ENCODE measurements at places on chromosomes 3 and 15. TPM values are rescaled to one million over a fixed set of nuclear protein-coding genes. Genes with fewer than 3 reads are reported as not detected.

SLC22A13 gene
- 0.12 TPM for total RNA-seq

DNA sequence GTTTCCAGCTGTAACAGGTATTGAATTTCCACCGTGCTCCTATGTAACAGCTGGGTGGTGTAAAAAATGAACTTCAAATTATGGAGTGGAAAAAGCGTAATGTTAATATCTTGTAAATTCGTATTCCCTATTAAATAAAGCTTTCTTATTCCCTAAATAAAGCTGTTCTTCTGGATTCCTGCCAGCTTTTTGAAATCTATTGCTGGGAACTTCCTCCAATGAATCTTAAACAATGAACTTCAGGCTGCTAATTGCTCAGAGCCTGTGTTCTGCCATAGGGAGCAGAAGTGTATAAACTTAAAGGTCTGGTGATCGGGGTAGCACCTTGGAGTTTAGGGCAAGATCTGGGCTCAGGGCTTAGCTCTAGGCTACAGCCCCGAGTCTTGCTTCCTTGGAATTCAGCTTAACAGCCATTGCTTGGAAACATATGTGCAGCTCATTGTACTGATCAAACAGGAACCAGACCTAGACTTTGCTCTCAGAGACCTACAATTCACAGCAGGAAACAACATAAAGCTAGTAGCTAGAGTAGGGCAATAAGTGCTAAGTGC, 1.4 kb downstream of the ARL14 start:
- H3K36me3 ChIP-seq = no peaks in the 10 kb centered on the region
- no peak for DNase-seq
- H3K27ac ChIP-seq = no peak overlapping the region
- H3K4me3 ChIP-seq = no peak overlapping the region
- H3K4me1 ChIP-seq = peaks cover 4% of the 10 kb centered on the region
- peaks cover 6% of the 10 kb centered on the region for H3K27me3 ChIP-seq

GRCh38 chr3:6680119-6680806, 180.7 kb upstream of the GRM7 start:
- no peaks in the 10 kb centered on the region for H3K4me1 ChIP-seq
- H3K27me3 ChIP-seq = no peaks in the 10 kb centered on the region
- no peak overlapping the region for H3K4me3 ChIP-seq
- no peak for DNase-seq
- no peaks in the 10 kb centered on the region for H3K36me3 ChIP-seq

SLC49A4 gene
- total RNA-seq = 2.3 TPM

VPS8 gene
- total RNA-seq = 28.7 TPM

GRCh38 chr3:149038322-149038721, 47.0 kb downstream of the GYG1 start:
- no peak for DNase-seq
- H3K27me3 ChIP-seq = no peaks in the 10 kb centered on the region
- H3K36me3 ChIP-seq = peaks cover 12% of the 10 kb centered on the region

DNA sequence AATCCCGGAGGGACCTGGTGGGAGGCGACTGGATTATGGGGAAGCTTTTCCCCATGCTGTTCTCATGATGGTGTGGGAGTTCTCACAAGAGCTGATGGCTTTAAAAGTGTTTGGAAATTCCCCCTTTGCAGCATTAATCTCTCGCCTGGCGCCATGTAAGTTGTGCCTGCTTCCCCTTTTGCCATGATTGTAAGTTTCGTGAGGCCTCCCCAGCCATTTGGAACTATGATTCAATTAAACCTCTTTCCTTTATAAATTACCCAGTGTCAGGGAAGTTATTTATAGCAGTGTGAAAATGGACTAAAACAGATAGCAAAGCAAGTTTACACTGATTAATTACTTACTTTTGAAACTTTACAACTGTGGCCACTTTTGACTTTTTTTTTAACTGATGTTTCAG, 10.6 kb upstream of the U2SURP start:
- H3K27ac ChIP-seq = no peak overlapping the region
- H3K4me3 ChIP-seq = no peak overlapping the region
- peaks cover 2% of the 10 kb centered on the region for H3K4me1 ChIP-seq
- H3K27me3 ChIP-seq = peaks cover 8% of the 10 kb centered on the region
- no peak for DNase-seq

GRCh38 chr3:9703736-9704346, at the start of gene CPNE9:
Gene CPNE9, plus strand, starts transcription at chr3:9703833. Its CDS starts 164 bp downstream, at chr3:9703997.
- no peak for DNase-seq
- H3K27ac ChIP-seq = no peak within 1 kb of the TSS
- peaks cover 26% of the 10 kb centered on the region for H3K36me3 ChIP-seq

DNA sequence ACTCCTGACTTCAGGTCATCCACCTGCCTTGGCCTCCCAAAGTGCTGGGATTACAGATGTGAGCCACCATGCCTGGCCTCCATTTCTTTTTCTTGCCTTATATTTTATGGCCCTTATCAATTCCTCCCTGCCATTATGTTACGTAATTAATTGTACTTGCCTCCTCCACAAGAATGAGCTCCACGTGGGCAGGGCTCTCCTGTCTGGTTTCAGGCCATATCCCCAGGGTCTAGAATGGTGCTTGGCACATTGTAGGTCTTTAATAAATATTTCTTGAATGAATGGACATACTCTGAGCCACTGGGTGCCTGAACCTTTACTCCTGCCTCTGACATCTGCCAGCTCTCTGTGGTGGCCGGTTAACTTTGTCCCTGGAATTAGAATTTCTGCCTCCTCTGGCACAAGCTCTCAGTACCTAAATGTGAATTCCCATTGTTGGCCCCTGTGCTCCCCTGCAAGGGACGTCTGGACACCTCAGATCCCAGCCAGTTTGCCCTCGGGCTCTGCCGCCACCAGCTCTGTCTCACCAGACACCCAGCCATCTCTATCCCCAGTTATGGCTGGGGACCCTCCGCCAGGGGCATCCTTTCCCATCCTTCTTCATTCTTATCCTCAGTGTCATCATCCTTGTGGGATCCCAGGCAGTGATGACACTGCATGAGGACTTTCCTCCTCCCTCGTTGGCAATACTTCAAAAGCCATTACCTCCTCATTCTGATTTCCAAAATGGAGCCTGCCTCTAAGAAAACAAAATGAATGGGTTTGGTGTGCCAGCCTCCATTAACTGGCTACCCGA, 165.6 kb upstream of the SMAD3 start:
- no peaks in the 10 kb centered on the region for H3K36me3 ChIP-seq
- no peak for DNase-seq
- H3K27me3 ChIP-seq = no peaks in the 10 kb centered on the region
- H3K27ac ChIP-seq = no peak overlapping the region
